Skin of body (tissue), 3 donors: ENCODE measurements at places on chromosomes 5 and 9. TPM values are rescaled to one million over a fixed set of nuclear protein-coding genes. Genes with fewer than 3 reads are reported as not detected.

RORB gene
- 0.39 TPM for total RNA-seq

TMEM174 gene
- not detected for total RNA-seq

STPG3 gene
- not detected for total RNA-seq

NDOR1 gene
- 3.0 TPM for total RNA-seq

SELENOP gene
- total RNA-seq, result 597 TPM

SMC2 gene
- 21.1 TPM for total RNA-seq

SPINK7 gene
- 0.59 TPM for total RNA-seq

PDE6A gene
- total RNA-seq, result not detected

TLE4 gene
- total RNA-seq, result 21.0 TPM

TBC1D9B gene
- total RNA-seq, result 45.2 TPM

LPAR1 gene
- total RNA-seq, result 47.3 TPM

NRARP gene
- 9.9 TPM for total RNA-seq

HMMR gene
- total RNA-seq, result 12.2 TPM

PCDHB4 gene
- 1.6 TPM for total RNA-seq

SLC9A3 gene
- total RNA-seq, result 1.5 TPM

CD72 gene
- 1.6 TPM for total RNA-seq

ARSB gene
- total RNA-seq, result 10.9 TPM

ZNF474 gene
- total RNA-seq, result 0.79 TPM

LRRC70 gene
- total RNA-seq, result 8.5 TPM

S100Z gene
- 0.30 TPM for total RNA-seq

PRRT1B gene
- not detected for total RNA-seq

SLC12A7 gene
- 13.7 TPM for total RNA-seq

IL5 gene
- total RNA-seq, result not detected

FOXD4L3 gene
- total RNA-seq, result not detected

PLPP7 gene
- 4.6 TPM for total RNA-seq
